ENCODE measurements at places on chromosomes 16 and 17. TPM values are rescaled to one million over a fixed set of nuclear protein-coding genes. Genes with fewer than 3 reads are reported as not detected.

The SLC13A2 gene
- not detected for total RNA-seq

The C16orf74 gene
- total RNA-seq: 3.0 TPM

The TBX4 gene
- 0.42 TPM for total RNA-seq

The USP22 gene
- total RNA-seq: 144 TPM

The DLX4 gene
- total RNA-seq: 7.4 TPM

The CA7 gene
- total RNA-seq: not detected

The GRB7 gene
- not detected for total RNA-seq

The SOX8 gene
- total RNA-seq: not detected

The TRIM47 gene
- total RNA-seq: 3.8 TPM

The MEIOC gene
- total RNA-seq: not detected

The CCL7 gene
- 0.17 TPM for total RNA-seq

The ADGRG3 gene
- total RNA-seq: not detected
